ENCODE measurements at places on chromosomes 12 and 14.

DNA sequence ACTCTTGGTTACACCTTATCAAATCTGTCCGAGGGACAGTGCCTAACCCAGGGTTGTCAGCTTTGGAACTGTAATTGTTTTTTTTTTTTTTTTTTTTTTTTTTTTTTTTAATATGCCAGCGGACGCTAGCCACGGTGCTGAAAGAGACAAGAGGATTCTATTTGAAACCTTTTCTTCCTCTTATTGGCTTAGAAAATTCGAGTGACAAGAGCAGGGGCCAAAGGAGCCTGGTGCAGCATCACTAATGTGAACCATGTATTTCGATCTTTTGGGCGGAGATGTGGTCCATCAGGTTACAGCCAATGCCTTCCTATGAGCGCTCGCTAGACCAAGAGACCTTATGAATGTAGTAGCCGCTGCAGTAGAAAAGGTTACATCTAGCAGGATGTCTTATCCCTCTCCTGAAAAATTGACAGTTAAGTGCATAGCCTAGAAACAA, 922 bp downstream of the PTPRR start:
- no peak for DNase-seq

GRCh38 chr12:69994724-69995173, 169.7 kb downstream of the MYRFL start:
- DNase-seq: no peak

- DNase-seq: no peak
These were observed 172.7 kb downstream of the APAF1 start for GRCh38 chr12:98817742-98818141.

DNA sequence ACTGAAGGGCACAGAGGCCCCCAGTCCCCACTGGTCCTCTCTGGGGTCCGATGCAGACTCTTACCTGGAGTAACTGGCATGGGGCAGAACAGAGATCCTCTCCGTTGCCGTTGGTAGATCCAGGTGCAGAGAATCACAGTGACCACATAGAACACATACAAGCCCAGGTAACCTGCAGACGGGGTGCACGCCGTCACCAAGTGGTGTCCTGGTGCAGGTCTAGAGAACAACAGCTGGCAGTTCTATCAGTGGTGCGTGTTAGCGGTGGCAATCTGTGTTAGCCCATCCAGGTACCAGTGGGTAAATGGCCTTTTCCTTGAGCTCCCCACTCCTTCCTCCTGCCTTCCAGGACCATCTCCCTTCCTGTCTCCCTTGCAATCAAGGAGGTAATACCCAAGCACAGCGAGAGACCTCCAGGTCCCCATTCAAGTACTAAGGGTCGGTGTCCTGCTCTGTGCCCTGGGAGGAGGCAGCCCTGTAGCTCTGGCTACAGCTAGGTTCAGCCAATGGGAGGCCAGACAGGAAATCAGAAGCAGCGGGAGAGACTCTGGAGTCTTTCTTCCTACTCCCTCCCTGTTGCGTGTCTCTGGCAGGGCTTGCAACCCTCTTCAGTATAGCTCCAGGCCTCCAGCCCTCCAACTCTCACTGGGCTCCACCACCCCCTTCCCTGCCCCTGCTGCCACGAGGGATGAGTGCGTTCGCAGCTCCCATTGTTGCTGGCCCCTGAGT, 15.8 kb downstream of the SLC8B1 start:
- no peak for DNase-seq

DNA sequence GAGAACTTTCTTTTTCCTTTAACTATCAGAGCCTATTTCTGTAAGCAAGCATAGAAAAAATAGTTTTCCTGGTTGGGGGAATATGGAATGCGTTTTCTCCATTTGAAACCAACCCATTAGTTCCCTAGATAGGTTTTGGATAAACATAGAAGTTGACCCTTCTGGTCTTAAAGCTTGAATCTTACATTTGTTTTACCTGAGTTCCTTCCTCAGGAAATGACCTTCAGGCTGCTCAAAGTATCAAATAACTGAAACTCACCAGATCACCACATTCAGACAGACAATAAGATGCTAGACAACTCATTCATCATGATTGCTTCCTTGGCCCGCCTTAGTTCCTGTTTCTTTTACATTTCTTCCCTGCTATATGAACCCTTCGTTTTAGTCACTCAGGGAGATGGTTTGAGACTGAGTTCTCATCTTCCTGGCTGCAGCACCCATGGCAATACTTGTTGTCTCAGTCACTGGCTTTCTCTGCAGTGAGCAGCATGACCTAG, 52.2 kb downstream of the LRP6 start:
- DNase-seq: no peak

DNA sequence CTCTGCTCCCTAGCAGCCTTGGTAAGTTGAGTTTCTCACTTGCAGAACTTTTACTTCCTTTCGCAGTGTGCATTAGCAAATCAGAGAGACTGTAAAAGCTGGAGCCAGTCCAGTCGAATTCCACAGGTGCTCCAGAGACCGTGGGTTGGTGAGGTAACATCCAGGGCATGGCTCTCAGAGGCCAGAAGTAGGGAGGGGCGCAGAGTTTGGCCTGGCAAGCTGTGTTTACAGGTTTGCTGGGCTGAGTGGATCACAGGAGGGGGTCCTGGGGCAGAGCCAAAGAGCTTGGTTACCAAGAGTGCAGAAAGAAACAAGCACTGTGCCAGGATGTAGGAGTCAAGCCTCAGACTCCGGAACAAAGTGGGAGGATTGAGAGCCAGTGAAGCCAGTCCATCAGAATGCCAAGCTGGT, 10.2 kb upstream of the BHLHE41 start:
- DNase-seq: no peak

GRCh38 chr12:473198-473597, 13.5 kb downstream of the B4GALNT3 start:
- no peak for DNase-seq

DNA sequence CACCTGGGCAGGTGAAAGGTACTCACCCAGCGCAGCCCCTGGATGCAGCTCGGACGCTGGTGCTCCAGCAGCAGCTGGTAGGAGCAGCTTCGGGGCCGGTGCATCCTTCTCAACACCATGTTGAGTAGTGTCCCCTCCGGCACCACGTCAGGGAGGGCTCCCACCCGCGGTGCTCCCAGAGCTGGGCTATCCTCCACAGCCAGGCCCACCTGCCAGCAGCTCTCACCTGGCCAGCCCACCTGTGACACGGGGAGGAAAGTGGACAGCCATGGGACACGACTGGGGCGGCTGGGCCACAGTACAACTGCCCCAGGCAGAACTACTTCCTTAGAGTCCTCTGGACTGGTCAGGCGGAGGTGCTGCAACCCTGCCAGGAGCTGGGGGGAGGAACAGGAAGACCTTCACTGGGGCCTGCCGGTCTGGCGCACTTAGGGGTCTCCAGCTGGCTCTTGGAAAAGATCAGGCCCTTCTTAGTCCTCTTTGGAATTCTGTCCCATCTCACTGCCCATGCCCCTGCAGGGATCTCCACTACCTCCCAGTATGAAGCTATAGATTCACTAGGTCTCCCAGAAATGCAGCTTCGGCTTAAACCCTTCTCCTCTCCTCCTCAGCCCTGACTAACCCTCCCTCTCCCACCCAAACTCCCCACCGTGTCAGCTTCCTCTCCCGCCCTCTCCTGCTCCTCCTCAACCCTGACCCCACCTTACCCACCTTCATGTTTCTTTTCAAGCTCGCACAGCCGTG, 668 bp downstream of the RAPGEF3 start:
- DNase-seq: no peak

DNA sequence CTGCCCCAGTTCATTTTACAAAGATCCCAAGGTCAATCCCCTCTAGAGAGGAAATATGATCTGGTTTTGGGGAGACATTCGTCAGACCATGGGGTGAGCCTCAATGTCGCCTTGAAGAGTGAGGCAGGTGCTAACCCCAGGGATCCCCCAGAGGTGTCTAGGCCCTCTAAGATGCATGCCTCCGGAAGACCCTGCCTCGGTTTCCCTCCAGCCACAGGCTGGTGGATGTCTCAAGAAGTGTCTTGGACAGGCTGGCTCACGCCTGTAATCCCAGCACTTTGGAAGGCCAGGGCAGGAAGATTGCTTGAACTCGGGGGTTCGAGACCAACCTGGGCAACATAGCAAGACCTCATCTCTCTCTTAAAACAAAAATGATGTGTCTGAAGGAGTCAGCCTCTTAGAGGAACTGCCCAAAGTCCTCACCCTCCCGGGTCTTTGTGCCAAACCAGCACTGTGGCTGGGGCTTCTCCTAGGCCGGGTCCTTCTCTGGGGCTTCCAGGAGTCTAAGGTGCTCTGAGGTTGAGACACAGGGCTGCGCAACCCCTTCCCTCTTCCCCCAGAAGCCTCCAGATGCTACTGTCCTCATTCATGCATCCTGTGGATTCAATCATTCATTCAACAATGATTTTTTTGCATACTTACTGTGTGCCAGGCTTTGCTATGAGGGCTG, 24.7 kb upstream of the BEGAIN start:
- no peak for DNase-seq

DNA sequence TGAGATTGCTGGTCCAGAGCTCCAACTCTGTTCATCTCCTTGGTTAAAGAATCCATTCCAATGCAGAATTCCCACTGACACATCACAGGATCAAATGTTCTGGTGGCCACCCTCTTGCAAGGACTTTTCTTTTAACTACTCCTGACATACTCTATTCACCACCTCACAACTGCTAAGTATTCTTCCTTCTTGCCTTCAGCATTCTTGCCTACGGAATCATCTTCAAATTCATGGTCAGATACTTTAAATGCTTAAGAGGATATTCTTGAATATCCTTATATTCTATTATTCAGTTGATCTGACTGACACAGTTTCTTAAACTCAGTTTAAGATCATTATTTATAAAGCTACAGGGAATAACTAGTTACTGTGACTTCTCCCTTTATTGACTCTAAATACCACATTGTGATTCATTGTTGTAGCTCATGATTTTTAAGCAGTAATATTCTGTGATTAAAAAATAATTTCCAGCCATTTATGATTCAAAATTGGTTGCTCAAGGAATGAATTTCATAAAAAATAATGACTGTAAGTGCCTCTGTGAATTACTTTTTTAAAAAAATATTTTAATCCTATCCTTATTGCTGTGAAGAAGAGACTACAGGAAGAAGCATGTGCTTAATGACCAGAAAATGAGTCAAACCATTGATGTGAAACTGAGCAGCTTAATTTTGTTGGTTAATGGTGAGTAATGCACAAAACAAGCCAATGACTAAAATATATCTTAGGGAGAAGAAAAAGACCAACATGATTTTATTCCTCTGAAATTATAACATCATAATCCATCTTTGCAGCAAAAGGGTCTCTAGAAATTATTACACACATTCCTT, 207.1 kb downstream of the PIK3C2G start:
- no peak for DNase-seq

GRCh38 chr12:93302331-93303229, 75.1 kb upstream of the NUDT4 start:
- DNase-seq: no peak

- no peak for DNase-seq
These were observed 404.7 kb downstream of the MDGA2 start for GRCh38 chr14:47270715-47271114.
